Activated T-helper 2 cell treated with anti-CD3 and anti-CD28 coated beads, Interferon-gamma antibody, Interleukin-2, Interleukin-4, amounts not matched to agents 10 μg/mL and 5 μg/mL and 100 μg/mL, durations not matched to agents 14 hours and 24 hours and 36 hours (primary cell): ENCODE measurements at places on chromosomes 5 and 9.

- no peak for DNase-seq
These were observed 246.6 kb downstream of the ARL15 start for GRCh38 chr5:54063817-54064216.

DNA sequence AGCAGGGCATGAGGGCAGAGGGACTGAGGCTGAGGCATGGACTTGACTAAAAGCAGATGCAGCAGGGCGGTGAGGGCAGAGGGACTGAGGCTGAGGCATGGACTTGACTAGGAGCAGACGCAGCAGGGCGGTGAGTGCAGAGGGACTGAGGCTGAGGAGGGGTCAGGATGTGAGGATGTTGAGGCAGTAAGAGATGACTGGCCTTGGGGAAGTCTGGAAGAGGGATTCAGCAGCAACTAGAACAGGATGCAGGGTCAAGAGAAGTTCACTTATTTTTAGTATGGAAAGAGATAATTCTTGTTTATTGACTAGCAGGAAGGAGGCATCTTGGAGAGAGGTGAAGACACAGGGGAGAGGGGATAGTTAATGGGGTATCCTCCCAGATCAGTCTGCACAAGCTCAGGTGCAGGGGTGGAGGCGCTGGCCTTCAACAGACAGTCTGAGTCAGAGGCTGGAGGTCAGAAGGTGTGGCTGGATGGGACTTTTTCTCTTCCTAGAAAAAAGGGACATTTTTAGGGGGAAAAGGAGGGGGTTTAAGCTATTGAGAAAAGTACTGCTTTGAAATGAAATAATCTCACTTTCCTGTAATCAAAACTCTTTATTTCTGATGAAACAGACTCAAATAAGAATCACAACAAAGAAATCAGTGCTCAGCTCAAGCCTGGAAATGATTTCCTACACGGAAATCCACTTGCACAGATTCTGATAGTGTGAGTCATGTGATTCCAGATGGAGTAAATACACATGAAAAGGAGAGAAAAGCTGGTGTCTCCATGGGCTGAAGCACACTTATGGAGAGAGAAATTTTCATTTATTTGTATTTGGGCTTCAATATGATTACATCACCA lies 130.9 kb downstream of the PALM2AKAP2 start:
- DNase-seq = no peak

DNA sequence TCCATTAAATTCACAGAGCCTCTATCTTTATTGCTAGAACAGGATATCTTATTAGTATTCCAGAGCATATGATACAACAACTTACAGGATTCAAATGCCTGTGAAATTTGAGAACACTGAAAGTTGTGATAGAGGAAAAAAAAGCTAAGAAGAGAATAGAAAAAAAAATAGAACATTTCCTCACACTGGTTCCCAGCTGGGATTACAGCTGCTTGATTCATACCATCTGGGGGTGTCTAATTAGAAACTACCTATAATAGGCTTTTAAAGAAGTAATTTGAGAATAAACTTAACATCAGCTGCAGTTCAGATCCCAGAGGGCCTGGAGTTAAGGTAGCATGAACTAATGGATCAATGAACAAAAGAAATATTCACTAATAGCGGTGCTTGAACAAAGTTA lies 922.0 kb downstream of the CDH12 start:
- DNase-seq = no peak

DNA sequence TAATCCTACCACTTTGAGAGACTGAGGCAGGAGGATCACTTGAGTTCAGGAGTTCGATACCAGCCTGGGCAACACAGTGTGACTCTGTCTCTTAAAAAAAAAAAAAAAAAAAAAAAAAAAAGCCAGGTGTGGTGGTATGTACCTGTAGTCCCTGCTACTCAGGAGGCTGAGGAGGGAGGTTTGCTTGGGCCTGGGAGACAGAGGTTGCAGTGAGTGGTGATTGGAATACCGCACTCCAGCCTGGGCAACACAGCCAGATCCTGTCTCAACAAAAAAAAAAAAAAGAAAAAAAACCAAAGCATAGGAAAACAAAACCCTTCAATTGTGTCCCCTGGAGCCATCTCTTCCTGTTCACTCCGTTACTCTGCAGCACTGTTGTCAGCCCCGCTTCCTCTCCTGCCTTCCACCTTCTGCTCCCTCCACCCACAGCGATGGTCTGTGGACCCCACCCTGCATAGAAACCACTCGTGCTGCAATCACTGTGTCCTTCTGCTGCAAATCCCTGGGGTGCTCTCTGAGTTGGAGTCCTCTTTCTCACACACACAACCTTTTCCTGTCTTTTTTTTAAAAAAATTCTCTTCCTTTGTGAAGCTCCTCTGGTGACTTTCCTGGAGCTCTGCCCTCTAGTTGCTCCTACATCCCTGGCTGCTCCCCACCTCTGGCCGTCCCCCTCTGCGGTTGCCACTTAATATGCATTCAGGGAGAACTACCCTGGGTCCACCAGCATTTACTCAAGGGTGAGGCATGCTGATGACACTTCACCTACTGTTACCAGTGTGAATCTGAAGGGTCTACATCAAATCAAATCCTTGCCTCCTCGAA lies 22.2 kb downstream of the CCT5 start:
- DNase-seq = no peak

GRCh38 chr5:40486437-40487275 lies 193.1 kb upstream of the PTGER4 start:
- peak; percentile 64 for DNase-seq

DNA sequence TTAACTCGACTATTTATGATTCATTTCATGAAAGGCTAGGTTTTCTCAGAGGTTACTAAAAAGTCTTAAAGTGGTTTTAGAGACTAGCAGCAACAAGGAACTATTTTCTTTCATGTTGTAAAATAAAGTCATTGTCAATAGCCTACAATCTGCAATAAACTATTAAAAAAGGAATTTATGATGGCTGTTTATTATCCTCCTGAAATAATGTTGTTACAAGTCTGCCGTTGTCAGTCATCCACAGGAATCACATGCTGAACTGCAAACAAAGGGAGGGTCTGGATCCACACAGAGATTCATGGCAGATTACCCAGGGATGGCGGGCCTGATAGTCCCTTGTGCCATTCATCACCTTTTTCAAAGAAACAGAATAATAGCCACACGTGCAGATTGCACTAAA lies 49.2 kb downstream of the TMEM174 start:
- no peak for DNase-seq

GRCh38 chr9:98806394-98807035 lies 955 bp upstream of the GALNT12 start:
- no peak for DNase-seq

- no peak for DNase-seq
These were observed 115.4 kb downstream of the ZNF608 start for GRCh38 chr5:124630767-124631704.

DNA sequence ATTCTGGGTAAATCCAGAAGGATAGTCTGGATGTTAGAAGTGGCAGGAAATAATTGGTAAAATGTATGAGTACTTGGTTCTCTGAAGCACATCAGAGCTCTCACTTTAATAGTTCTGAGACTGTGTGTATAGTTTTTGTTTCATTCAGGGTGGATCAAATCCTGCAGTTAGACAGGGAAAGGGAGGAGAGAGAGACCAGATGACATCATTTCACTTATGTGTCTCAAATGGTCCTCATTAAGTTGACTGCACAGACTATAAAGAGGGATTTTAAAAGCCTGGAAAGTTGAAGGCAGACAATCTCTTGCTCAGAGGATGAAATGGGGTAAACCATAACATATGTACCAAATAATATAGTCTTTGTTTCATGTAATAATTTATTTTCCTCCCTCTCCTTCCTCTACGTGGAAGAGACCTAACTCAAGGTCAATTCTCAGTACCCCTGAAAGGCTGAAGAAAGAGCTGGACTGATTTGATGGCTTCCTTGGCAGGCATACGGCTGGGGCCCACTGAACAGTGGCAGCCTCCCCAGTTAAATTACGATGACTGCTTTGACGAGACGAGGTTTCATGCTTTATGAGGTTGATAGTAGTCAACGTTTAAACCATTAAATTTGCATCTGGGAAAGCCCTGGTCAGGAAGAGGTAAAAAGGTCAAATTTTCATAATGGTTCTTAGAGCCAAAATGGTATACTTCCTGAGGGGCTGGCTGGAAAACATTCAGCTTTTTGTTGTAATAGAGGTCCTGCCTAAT lies 395.1 kb upstream of the RPS23 start:
- DNase-seq = no peak

GRCh38 chr9:5580650-5581049 lies 48.3 kb upstream of the RIC1 start:
- no peak for DNase-seq

- DNase-seq = no peak
These were observed 482.6 kb downstream of the DMAC1 start for GRCh38 chr9:7316967-7317366.

GRCh38 chr9:93022066-93022465 lies 36.4 kb upstream of the SUSD3 start:
- no peak for DNase-seq

DNA sequence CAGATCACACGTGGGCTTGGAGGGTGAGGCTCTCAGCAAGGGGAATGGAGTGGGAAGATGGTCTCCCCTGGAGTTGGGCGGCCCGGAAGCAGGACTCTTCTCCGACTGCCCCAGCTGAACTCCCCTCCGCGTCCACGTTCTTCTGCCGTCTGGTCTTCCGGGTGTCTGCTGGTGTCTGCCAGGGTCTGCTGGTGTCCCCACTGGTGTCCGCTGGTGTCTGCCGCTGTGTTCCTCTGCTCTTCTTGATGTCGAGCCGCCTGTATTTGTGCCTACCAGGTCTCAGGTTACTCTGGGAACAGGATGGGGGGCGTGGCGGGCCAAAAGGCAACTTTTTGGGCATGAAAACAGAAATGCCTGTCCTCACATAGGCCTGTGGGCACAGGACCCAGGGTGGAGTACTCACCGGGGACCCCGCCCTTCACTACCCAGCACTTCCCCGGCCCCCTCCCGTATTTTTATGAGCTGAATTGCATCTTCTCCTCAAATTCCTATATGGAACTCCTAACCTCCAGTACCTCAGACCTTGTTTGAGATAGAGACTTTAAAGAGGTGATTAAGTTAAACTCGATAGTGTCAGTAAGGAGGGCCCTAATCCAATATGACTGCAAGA lies 675.4 kb downstream of the SEMA5A start:
- DNase-seq = no peak

- no peak for DNase-seq
These were observed 10.1 kb downstream of the IFNA5 start for GRCh38 chr9:21294904-21295538.

GRCh38 chr9:128244837-128245231 lies 31.0 kb downstream of the GOLGA2 start:
- no peak for DNase-seq

- DNase-seq = no peak
These were observed 317.1 kb upstream of the CCNH start for GRCh38 chr5:87729781-87730180.

- DNase-seq = no peak
These were observed 13.1 kb downstream of the DNAJB5 start for GRCh38 chr9:35002623-35003022.

GRCh38 chr5:23820765-23821471 lies 313.5 kb downstream of the PRDM9 start:
- DNase-seq = no peak

- DNase-seq = no peak
These were observed 289.2 kb downstream of the ARHGAP26 start for GRCh38 chr5:143059355-143059754.

GRCh38 chr5:170368586-170368985 lies 20.6 kb downstream of the KCNMB1 start:
- DNase-seq = no peak

DNA sequence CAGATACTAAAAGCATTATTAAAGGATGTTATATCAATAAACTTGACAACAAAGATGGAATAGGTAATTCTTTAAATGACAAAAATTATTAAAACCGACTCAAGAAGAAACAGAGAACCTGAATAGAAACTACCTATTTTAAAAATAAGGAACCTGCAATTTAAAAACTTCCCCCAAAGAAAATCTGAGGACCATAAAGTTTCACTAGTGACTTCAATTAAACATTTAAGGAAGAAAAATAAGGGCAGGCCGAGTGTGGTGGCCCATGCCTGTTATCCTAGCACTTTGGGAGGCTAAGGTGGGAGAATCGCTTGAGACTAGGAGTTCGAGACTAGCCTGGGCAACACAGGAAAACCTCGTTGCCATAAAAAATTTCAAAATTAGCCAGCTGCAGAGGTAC lies 99.6 kb downstream of the FANCC start:
- DNase-seq = no peak

- no peak for DNase-seq
These were observed 4.2 kb downstream of the LOX start for GRCh38 chr5:122073864-122074263.
